ENCODE measurements at places on chromosomes 1 and 21. TPM values are rescaled to one million over a fixed set of nuclear protein-coding genes. Genes with fewer than 3 reads are reported as not detected.

Gene CR1
- not detected for total RNA-seq

Gene DHX9
- 129 TPM for total RNA-seq

Gene SPATA17
- total RNA-seq: 1.5 TPM

Gene MAP3K7CL
- 50.9 TPM for total RNA-seq

Gene FAAP20
- total RNA-seq: 15.4 TPM

Gene ETV3L
- total RNA-seq: not detected

All from aortic smooth muscle cell (primary cell).